Aorta (tissue), 5 donors: ENCODE measurements at places on chromosomes 2 and 18.
A peak's percentile ranks its signal among the peaks of the same experiment; 100 is the strongest.

GRCh38 chr2:187168720-187169713 lies 279.0 kb downstream of the CALCRL start:
- no peak overlapping the region for H3K27ac ChIP-seq
- H3K36me3 ChIP-seq: no peaks in the 10 kb centered on the region
- H3K4me3 ChIP-seq: no peak overlapping the region

DNA sequence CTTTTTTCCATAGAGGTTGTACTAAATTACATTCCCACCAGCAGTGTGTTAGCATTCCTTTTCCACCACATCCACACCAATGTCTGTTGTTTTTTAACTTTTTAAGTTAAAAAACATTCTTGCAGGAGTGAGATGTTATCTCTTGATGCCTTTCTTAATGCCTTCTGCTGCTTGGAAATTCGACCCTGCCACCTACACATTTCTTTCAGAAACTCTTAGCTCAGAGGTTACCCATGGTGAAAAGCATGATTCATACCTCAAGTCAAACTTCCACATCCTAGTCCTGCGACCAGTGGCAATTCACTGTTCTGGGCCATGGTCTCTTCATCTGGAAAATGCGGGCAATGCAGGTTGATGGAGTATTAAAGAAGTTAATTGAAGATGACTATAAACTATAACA lies 12.7 kb upstream of the HNMT start:
- H3K36me3 ChIP-seq: no peaks in the 10 kb centered on the region
- DNase-seq: no peak
- no peaks in the 10 kb centered on the region for H3K27me3 ChIP-seq
- H3K4me3 ChIP-seq: no peak overlapping the region

- H3K36me3 ChIP-seq: no peaks in the 10 kb centered on the region
- H3K27ac ChIP-seq: no peak overlapping the region
- H3K27me3 ChIP-seq: no peaks in the 10 kb centered on the region
- no peaks in the 10 kb centered on the region for H3K4me1 ChIP-seq
Measured at GRCh38 chr2:47890711-47891368, 15.5 kb downstream of the FBXO11 start.

GRCh38 chr2:44615950-44616518 lies 254.3 kb downstream of the CAMKMT start:
- H3K4me1 ChIP-seq: no peaks in the 10 kb centered on the region
- no peaks in the 10 kb centered on the region for H3K27me3 ChIP-seq
- no peak overlapping the region for H3K4me3 ChIP-seq
- no peak overlapping the region for H3K27ac ChIP-seq
- no peaks in the 10 kb centered on the region for H3K36me3 ChIP-seq

DNA sequence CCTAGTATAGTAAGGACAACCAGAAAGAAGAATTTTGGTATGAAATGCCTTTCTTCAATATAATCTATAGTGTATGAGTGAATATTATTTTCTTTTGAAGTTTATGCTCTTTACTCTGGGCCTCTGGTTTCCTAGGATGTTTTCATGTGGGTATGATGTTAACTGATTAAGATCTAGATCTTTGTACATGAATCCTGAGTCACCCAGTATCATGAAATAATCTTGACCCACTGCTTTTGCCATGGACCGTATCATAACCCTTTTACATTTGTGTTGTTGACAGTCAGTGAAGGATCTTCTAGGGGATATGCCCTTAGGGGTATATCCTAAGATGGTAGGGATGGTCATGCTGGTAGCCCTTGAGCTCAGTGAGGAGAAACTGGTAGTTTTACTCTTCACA lies 100.3 kb downstream of the RAB3GAP1 start:
- H3K4me1 ChIP-seq: no peaks in the 10 kb centered on the region
- H3K4me3 ChIP-seq: no peak overlapping the region
- no peak for DNase-seq
- no peak overlapping the region for H3K27ac ChIP-seq

DNA sequence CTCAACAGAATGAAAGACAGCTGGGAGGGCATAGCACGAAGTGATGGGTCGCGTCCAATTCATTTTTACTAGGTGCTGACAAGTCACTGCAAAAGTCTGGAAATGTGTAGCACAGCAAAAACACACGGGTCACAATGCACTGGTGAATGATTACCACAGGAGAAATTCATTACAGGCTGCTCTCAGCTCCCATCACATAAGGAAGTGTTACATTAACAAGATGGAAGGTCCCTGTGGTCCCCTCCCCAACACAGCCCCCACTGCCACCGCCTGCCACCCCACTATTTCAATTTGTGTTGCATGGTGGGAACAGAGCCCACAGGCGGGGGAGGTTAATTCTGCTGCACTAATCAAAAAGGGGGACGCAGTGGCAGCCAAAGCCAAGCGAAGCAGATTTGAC lies 122.8 kb downstream of the NRP2 start:
- no peaks in the 10 kb centered on the region for H3K36me3 ChIP-seq
- H3K4me3 ChIP-seq: no peak overlapping the region
- H3K27ac ChIP-seq: no peak overlapping the region
- no peak for DNase-seq
- no peaks in the 10 kb centered on the region for H3K27me3 ChIP-seq
- H3K4me1 ChIP-seq: no peaks in the 10 kb centered on the region

GRCh38 chr2:195214072-195214471 lies 443.0 kb upstream of the SLC39A10 start:
- H3K36me3 ChIP-seq: no peaks in the 10 kb centered on the region
- H3K27ac ChIP-seq: no peak overlapping the region
- H3K4me3 ChIP-seq: no peak overlapping the region
- H3K27me3 ChIP-seq: no peaks in the 10 kb centered on the region
- no peaks in the 10 kb centered on the region for H3K4me1 ChIP-seq
- DNase-seq: no peak

- no peaks in the 10 kb centered on the region for H3K36me3 ChIP-seq
- no peaks in the 10 kb centered on the region for H3K27me3 ChIP-seq
- no peak for DNase-seq
- no peak overlapping the region for H3K4me3 ChIP-seq
Measured at GRCh38 chr2:74632209-74632938, 15.8 kb downstream of the M1AP start.

GRCh38 chr2:201779901-201780673 lies 646 bp downstream of the ALS2 start:
- H3K27ac ChIP-seq: peak overlapping the region; percentile 54
- DNase-seq: no peak
- H3K27me3 ChIP-seq: no peaks in the 10 kb centered on the region
- no peaks in the 10 kb centered on the region for H3K36me3 ChIP-seq
- peak overlapping the region; percentile 59 for H3K4me3 ChIP-seq

DNA sequence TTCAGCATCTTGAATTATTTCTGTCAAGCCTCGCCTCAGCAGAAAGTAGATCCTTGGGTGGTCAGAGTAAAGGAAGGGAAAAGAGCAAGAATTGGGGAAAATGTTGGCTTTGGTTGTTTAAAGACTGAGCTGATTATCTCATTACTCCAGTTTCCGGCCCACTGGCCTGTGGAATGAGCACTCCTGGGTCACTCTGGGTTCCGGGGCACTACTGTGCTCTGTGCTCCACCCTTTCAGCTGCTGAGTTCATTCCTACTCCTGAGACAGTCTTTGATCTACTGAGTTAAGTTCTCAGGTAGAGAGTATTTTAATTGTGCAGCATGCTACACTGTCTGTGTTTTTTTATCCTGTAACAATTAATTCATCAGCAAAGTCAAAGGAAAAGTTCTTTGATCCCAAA lies 427.7 kb downstream of the CDH2 start:
- DNase-seq: no peak
- H3K4me3 ChIP-seq: no peak overlapping the region
- H3K27me3 ChIP-seq: no peaks in the 10 kb centered on the region

DNA sequence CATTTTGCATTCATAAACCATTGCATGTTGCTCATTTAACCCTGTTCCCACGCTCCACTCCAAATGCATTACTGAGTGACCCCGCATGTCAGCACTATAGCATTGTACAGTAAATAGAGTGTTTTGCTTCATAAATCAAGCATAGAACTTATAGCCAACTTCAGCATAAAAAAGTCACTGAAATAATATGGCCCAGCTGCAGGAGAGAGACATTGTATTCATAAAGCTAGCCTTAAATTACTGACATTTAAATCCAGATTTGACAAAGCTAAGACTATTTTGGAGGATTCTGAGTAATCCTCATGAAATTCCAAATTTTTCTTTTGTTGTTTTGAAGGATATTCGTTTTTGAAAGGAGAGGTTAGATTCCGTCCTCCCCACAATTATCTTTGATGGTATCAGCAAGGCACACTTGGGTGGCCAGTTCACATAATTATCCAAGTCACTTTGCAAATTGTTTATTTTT lies 320.9 kb upstream of the TCF4 start:
- H3K4me1 ChIP-seq: no peaks in the 10 kb centered on the region
- no peak overlapping the region for H3K4me3 ChIP-seq
- no peak overlapping the region for H3K27ac ChIP-seq
- no peaks in the 10 kb centered on the region for H3K27me3 ChIP-seq
- no peak for DNase-seq
